Mesangial cell (primary cell): ENCODE measurements at places on chromosomes 12 and 14. TPM values are rescaled to one million over a fixed set of nuclear protein-coding genes. Genes with fewer than 3 reads are reported as not detected.

AQP6 gene
- under 0.01 TPM in 1 of 2 replicates, not detected in the other for total RNA-seq

ANO4 gene
- 0.16 and 0.76 TPM in 2 replicates for total RNA-seq

SLC25A3 gene
- total RNA-seq = 585 and 607 TPM in 2 replicates

GLS2 gene
- total RNA-seq = 1.1 and 2.2 TPM in 2 replicates

ANKRD33 gene
- not detected in 2 replicates for total RNA-seq

OAS2 gene
- total RNA-seq = not detected in 2 replicates

DLK1 gene
- total RNA-seq = 1.1 TPM in 1 of 2 replicates, not detected in the other

ATL1 gene
- 3.4 and 4.6 TPM in 2 replicates for total RNA-seq

KERA gene
- not detected in 2 replicates for total RNA-seq

MSI1 gene
- 0.63 and 2.0 TPM in 2 replicates for total RNA-seq

IKBIP gene
- total RNA-seq = 15.5 and 43.0 TPM in 2 replicates
